ENCODE measurements at places on chromosomes 7 and 10.

DNA sequence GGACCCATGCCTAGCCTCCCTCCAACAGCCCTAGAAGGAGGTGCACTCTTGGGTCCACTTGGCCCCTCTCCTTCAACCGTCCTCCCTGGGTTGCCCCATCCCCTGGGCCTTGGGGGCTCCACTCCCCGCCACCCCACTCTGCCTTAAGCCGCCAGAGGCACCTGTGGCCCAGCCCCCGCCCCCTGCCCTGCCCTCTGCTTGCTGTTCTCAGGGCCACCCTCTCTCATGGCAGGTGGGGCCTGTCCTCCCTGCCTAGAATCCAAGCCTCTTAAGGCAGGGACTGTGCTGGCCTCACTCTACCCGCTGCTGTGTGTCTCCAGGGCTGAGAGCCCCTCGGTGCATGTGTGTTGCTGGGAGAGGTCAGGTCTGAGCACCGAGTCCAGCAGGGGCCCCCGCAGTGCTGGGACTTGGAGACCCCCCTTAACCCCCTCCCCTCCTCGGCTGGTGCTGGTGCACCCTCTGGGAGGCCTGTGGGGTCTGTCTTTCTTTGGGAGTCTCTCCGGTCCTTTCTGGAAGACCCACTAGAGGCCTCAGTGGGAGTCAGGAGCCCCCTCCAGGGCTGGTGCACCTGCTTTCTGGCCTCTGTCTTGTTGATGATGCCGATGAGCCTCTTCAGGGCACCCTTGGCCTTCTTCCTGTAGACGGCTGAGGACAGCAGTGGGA lies 43.8 kb downstream of the CFAP46 start:
- DNase-seq, result no peak

- DNase-seq, result no peak
Measured at GRCh38 chr10:23194966-23195845, 3.1 kb downstream of the PTF1A start.

DNA sequence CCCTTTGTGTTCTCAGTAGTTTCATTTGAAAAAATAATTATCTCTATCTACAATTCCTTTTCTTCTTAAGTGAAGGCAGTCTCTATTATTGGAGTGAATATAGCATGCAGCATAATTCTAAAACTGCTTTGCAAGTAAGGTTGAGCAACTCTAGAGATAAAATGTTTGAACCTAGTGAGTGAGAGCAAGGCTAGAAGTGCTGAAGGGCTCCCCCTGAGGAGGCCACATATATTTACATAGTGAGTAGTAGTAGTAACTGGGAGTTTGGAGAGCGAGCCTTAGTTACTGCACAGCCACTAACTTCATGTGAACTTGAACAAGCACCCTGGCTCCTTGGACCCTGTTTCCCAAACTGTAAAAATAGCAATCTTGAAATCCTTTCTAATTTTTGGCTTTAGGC lies 141.5 kb upstream of the DKK1 start:
- no peak for DNase-seq

- no peak for DNase-seq
Measured at GRCh38 chr7:132075515-132075914, 500.8 kb downstream of the PLXNA4 start.

- DNase-seq, result peak; percentile 38
Measured at GRCh38 chr10:118694848-118695247, 59.9 kb downstream of the CACUL1 start.

GRCh38 chr10:29186221-29186620 lies 102.6 kb upstream of the LYZL1 start:
- peak; percentile 14 for DNase-seq

GRCh38 chr10:119414081-119414611 lies 128.4 kb downstream of the RGS10 start:
- peak; percentile 81 for DNase-seq

DNA sequence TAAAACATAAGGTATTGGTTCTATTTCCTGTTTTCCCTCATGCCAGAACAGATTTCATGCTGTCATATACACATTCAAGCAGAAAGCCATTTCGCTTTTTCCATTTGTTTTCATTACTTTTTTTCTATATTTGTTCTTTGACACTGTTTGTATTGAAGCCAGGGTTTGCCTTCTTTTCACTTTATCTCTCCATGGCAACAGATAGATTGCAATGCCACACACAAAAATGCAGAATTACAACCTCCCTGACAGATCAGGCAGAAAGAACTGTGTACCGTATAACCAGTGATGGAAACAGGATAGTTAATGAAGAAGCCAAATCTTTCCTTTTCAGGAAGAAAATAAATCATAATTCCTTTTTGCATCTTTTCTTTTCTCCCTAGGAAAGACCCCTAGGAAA lies 103.0 kb upstream of the PCGF5 start:
- DNase-seq, result no peak

GRCh38 chr7:158707610-158708009 lies 3.0 kb upstream of the NCAPG2 start:
- DNase-seq, result no peak

- no peak for DNase-seq
Measured at GRCh38 chr7:135799881-135800280, 51.3 kb upstream of the FAM180A start.

- DNase-seq, result no peak
Measured at GRCh38 chr7:140485500-140486265, 6.4 kb upstream of the MKRN1 start.

DNA sequence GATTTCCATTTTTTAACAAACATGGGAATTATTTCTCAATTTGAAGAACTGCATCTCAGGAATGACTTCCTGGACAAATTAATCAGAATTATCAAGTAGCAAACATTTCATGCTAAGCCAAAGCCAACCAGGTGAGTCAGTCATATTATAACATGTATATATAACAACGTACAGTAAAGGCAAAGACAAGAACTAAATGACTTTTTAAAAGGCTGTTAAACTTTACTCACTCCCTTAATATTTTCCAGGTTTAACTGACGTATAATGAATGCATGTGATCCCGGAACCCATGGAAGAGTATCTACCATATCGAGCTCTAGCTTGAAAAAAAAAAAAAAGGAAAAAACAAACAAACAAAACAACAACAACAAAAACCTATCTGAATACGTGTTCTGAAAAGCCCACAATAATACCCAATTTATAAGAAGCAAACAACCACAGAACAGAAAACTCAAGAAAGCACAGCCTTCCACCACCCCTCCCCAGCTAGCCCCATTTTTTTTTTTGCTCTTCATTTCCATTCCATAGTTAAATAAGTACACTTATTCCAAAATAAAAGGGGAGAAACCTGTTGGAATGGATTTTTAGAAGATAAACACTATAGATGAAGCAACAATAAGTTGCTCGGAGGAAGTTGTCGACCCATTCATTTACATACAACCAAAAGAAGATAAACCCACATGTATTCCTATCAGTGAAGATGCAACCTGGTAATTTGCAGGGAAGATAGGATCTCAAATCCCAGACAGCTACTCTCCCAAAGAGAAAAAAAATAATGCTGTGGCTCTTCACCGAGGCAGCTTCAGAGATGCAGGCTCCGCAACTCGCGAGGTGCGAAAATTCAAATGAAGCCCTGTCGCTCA lies 537 bp downstream of the NAPEPLD start:
- no peak for DNase-seq

- no peak for DNase-seq
Measured at GRCh38 chr7:20577441-20578071, 37.9 kb upstream of the ABCB5 start.

DNA sequence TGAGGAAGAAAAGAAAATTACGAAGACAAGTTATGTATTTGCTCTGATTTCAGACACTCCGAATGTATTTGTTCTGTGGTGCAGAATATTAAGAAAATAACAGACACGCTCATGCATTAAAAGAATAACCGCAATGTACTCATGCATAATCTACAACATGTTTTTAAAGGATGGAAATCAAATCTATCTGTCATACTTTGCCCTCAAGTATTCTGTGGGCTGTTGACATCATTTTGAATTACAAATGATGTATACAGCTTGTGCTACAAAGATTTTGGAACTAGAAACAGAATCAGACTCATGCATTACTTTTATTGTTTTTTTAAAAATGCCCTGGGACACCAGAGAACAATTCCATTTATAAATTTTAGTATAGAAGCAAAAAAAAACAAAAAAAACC lies 69.9 kb downstream of the APBB1IP start:
- no peak for DNase-seq

- DNase-seq, result no peak
Measured at GRCh38 chr7:122315507-122316466, 11.2 kb upstream of the FEZF1 start.

DNA sequence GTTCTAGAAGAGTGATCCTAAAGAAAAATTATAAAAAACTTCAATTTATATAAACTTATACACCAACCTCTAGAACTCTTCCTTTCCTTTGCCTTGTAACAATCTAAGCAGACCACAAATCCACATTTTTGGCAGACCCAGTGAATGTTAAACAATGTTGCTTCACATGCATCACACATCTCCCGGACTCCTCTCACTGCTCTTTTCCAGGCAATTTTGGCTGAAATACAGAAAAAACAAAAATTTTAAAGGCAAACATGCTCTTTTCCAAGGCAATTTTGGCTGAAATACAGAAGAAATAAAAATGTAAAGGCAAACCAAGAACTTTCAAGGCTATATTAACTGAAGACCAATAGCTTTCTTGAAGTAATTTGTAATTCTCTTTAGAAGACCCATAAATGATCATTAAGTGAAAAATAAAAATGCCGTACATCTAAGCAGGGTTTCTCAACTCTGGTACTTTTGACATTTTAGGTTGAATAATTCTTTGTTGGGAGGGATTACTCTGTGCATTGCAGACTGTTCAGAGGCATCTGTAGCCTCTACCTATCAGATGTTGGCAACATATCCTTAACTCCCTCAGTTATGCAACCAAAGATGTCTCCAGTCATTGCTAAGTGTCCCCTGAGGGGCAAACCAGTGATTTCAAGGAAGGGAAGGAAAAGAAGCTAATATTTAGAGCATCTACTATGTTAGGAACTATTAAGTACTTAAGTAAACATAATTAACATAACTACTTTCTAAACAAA lies 64.4 kb downstream of the NRBF2 start:
- DNase-seq, result peak; percentile 85

GRCh38 chr10:63478564-63478963 lies 12.8 kb upstream of the JMJD1C start:
- DNase-seq, result no peak

DNA sequence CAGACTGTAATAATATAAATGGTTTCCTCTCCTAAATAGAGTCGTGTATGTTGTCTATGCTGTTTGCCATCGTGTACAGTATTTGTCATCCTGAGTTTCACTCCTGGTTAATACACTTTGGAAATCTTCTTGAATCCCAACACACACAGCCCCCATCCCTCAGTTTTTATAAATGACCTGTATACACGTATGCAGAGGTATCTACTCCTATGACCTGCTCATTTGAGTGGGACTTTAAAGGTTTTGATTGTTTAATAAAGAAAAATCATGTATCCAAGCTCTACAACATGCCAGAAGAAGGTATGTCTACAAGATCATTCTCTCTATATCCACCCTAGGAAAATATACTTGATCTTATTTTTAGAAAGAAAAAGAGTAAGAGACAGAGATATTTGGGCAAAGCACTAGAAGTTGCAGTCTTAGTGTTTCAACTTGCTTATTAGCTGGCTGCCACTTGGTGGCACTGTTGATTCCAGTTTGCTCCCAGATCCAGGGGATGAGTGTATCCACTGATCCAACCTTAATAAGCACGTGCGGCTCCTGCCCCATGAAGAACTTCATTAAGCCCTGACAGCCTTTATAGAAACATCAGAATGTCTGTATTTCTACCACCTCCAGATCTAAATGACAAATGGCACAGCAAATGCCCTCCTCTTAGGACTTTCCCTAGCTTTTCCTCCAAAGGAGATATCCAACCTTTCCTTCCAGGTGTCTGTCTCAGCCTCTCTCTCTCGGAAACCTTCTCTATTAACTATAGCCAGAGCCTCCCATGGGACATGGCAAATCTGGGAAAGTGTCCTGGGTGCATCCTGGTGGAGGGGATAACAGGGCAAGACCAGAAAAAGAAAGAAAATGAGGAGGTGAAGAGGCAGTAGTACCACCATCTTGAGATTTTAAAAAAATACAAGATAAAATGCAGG lies 181.6 kb upstream of the NEBL start:
- DNase-seq, result peak; percentile 67

GRCh38 chr7:52794621-52795020 lies 240.8 kb upstream of the POM121L12 start:
- no peak for DNase-seq

GRCh38 chr7:128027485-128027980 lies 3.7 kb downstream of the LRRC4 start:
- DNase-seq, result peak; percentile 55
